ENCODE measurements at places on chromosomes 11 and 22. TPM values are rescaled to one million over a fixed set of nuclear protein-coding genes. Genes with fewer than 3 reads are reported as not detected.

The SLC22A12 gene
- total RNA-seq: not detected

The OR4D5 gene
- total RNA-seq: not detected

The DGAT2 gene
- 1.8 TPM for total RNA-seq

The APOL3 gene
- 2.1 TPM for total RNA-seq

The OR51I1 gene
- total RNA-seq: not detected

The MMP26 gene
- total RNA-seq: not detected

The ART1 gene
- not detected for total RNA-seq

The APOL4 gene
- not detected for total RNA-seq

The CDC42BPG gene
- 4.6 TPM for total RNA-seq

The CCDC73 gene
- total RNA-seq: not detected

The KRTAP5-10 gene
- total RNA-seq: not detected

The SLC25A45 gene
- 1.2 TPM for total RNA-seq

The TOMT gene
- total RNA-seq: not detected

The C22orf31 gene
- total RNA-seq: not detected

The PARVG gene
- total RNA-seq: not detected

The AQP11 gene
- 0.58 TPM for total RNA-seq

The MUC6 gene
- total RNA-seq: not detected

The HORMAD2 gene
- total RNA-seq: not detected

The IGLL5 gene
- not detected for total RNA-seq

The KCNQ1 gene
- total RNA-seq: 0.46 TPM

The IL17REL gene
- total RNA-seq: not detected

The TCIRG1 gene
- total RNA-seq: 156 TPM

The MRGPRX3 gene
- not detected for total RNA-seq

The CSRP3 gene
- total RNA-seq: not detected

The STT3A gene
- 170 TPM for total RNA-seq

The F2 gene
- 0.17 TPM for total RNA-seq

The ASPHD2 gene
- total RNA-seq: 7.3 TPM

The OR8G1 gene
- not detected for total RNA-seq

The APLNR gene
- total RNA-seq: not detected

The SULT4A1 gene
- total RNA-seq: 2.1 TPM

The SEPTIN3 gene
- total RNA-seq: 0.14 TPM

The OR52I2 gene
- not detected for total RNA-seq

The CDC45 gene
- total RNA-seq: 31.2 TPM

The ANO3 gene
- total RNA-seq: not detected

The KCNJ1 gene
- total RNA-seq: not detected

The APOA4 gene
- not detected for total RNA-seq

The MS4A12 gene
- not detected for total RNA-seq

The NRXN2 gene
- total RNA-seq: 0.29 TPM

The TTC36 gene
- 1.6 TPM for total RNA-seq

The TMA7B gene
- total RNA-seq: not detected

The PTGDR2 gene
- 0.29 TPM for total RNA-seq

The HIKESHI gene
- 45.5 TPM for total RNA-seq

The TYMP gene
- total RNA-seq: 7.6 TPM

The ATM gene
- total RNA-seq: 21.0 TPM

The TECTA gene
- 0.23 TPM for total RNA-seq

The SLC22A6 gene
- not detected for total RNA-seq

The MS4A7 gene
- total RNA-seq: not detected

The SLC37A2 gene
- total RNA-seq: 2.7 TPM

The OPCML gene
- total RNA-seq: not detected

The TUB gene
- total RNA-seq: 2.9 TPM

The VPREB3 gene
- not detected for total RNA-seq

The GP1BB gene
- not detected for total RNA-seq

Data from epithelial cell of proximal tubule (primary cell).